ENCODE measurements at places on chromosomes 4 and X. TPM values are rescaled to one million over a fixed set of nuclear protein-coding genes. Genes with fewer than 3 reads are reported as not detected.

Gene NAA11
- total RNA-seq = not detected

Gene DNAJB14
- 40.3 TPM for total RNA-seq

Gene IL2
- total RNA-seq = not detected

Gene PCDH18
- 108 TPM for total RNA-seq

Gene CENPVL2
- total RNA-seq = not detected

Gene SCML2
- total RNA-seq = 1.7 TPM

Gene ETDB
- total RNA-seq = not detected

Gene NOX1
- total RNA-seq = not detected

Gene PAGE4
- total RNA-seq = not detected

Gene CFP
- under 0.01 TPM for total RNA-seq

Gene AWAT2
- under 0.01 TPM for total RNA-seq

Gene FAT4
- 37.5 TPM for total RNA-seq

Gene IL2RG
- total RNA-seq = not detected

Gene PCDH10
- total RNA-seq = 0.90 TPM

Gene DMRTC1
- total RNA-seq = not detected

Gene XK
- under 0.01 TPM for total RNA-seq

Gene P2RY10
- not detected for total RNA-seq

Gene EPHA5
- under 0.01 TPM for total RNA-seq

Gene MAGEA12
- not detected for total RNA-seq

Gene FGF5
- total RNA-seq = 18.6 TPM

Gene MTTP
- total RNA-seq = under 0.01 TPM

Gene SMIM43
- 1.4 TPM for total RNA-seq

Gene C4orf50
- total RNA-seq = not detected

Gene MAGED4B
- total RNA-seq = 35.5 TPM

Gene KCND1
- total RNA-seq = 0.28 TPM

Gene GRIA3
- not detected for total RNA-seq

Gene TACR3
- total RNA-seq = not detected

Gene BEX2
- total RNA-seq = not detected

Gene USP51
- 1.1 TPM for total RNA-seq

Gene NALF2
- not detected for total RNA-seq

Gene SEC24D
- total RNA-seq = 93.2 TPM

Gene SSX3
- not detected for total RNA-seq

Gene SASH3
- not detected for total RNA-seq

Gene SOX3
- total RNA-seq = not detected

Gene AREG
- 0.18 TPM for total RNA-seq

Gene SPANXA2
- not detected for total RNA-seq

Gene XAGE2
- total RNA-seq = not detected

Gene CT45A1
- not detected for total RNA-seq

Gene FRMPD3
- total RNA-seq = under 0.01 TPM

Gene FRG1
- 28.3 TPM for total RNA-seq

Gene CHIC2
- total RNA-seq = 65.0 TPM

Gene RAB28
- 11.4 TPM for total RNA-seq

Gene UGT2B17
- total RNA-seq = not detected

Gene ZCCHC18
- total RNA-seq = 0.36 TPM

Gene KCTD8
- total RNA-seq = not detected

Gene MCTS1
- total RNA-seq = 48.6 TPM

Gene CMC4
- 11.4 TPM for total RNA-seq

Gene MAGEB17
- total RNA-seq = under 0.01 TPM

Gene KLF8
- not detected for total RNA-seq

All from IMR-90 (cell line).